ENCODE measurements at places on chromosomes 2 and 18.

DNA sequence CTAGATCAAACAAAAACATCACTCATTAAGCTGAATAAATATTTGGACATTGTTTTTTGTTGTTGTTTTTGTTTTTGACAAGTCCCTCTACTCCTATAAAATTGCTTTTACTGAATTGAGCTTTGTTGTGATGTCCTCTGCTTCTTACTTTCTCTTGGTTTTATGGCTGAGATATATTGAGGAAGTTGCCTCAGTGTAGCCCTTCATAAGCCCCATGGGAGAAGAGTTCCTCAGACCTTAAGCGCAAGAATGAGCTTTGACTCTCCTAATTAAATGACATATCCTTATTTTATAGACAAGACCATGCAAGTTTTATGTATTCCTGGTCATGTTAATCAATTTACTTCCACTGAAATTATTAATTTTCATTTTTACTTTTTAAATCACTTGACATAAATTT is 54.9 kb downstream of the CERKL start:
- DNase-seq: no peak

GRCh38 chr2:38945372-38945771 is 55.7 kb downstream of the ARHGEF33 start:
- no peak for DNase-seq

DNA sequence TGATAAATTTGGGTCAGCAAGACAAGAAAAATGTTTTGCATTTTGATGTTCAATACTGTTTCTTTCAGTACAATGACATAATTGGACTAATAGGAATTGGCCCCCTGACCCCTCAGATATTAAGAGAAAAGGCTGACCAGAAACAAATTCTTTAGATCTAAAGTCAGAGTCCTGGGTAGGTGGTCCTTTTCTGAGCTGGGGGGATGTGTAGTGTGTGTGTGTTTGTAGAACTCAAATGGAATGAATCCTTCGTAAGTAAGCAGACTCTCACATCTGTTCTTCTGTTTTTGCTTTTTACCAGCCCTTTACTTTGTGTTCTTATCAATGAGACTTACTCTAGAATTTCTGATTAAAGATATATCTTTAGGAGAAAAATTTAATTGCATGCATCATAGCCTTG is 327.7 kb downstream of the TGIF1 start:
- DNase-seq: no peak

DNA sequence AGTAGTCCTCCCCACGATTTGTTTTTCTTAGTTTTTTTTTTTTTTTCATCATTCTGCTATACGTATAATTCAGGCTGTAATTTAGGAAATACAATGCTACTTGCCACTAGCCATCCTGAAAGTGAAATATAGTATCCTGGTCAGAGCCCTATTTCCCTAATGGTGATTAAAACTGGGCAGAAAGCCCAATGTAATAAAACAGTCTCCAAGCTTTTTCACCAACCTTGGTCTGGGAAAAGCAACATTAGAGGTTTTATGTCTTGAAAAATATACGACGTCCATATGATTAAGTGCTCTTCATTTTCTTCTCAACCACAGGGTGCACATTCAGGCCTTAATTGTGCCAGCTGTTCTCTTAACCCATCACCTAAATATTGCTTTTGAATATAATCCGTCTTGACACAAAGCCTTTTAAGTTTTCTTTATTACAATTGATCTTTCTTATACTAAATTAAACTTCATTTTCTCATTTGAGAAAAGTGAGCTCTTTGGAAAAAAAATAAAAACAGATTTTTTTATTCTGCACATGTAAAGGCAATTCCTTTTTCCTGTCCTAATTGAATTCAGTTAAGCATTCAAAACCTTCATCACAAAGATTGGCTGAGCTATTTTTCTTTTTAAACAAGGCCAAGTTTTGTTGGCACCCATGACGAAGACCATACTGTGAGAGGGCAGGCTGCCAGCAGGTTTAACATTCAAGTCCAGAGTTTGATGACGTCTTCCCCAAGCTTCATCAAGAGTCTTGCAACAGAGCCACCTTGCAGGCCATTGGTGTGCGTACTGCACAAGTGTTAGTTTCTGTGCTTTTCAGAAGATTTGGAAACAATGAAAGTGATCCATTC is 52.7 kb downstream of the MAP2 start:
- no peak for DNase-seq

GRCh38 chr2:203033395-203033794 is 18.7 kb downstream of the NBEAL1 start:
- DNase-seq: no peak

GRCh38 chr18:43159086-43159770 is 43.7 kb upstream of the RIT2 start:
- DNase-seq: no peak

DNA sequence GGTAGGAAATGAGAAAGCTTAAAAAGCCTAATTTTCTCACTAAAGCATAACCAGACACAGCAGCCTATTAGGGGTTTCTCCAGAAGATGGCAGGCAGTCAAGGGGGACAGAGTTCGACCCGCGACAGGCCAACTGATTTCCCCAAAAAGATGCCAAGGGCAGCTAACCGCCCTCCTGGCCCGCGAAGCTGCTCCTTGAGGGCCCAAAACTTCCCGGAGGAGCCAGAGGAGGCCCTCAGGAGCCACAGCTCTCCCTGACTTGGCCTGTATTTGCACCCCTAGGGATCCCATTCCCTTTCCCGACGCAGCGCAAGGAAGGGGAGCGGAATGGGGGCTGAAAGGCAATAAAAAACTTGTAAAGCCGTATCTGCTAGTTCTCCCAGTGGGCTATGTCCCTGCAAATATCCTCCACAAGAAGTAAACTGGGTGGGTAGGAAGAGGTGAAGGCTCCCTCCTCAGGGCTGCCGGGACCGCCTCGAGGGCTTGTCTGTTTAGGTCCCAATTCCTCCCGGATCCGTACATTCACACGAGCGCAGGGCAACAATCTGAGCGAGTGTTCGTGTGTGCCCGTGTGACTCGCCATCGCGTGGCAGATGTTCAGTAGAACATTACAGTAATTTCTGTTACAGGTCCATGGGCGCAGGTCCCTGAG is 756 bp upstream of the NAGK start:
- no peak for DNase-seq

DNA sequence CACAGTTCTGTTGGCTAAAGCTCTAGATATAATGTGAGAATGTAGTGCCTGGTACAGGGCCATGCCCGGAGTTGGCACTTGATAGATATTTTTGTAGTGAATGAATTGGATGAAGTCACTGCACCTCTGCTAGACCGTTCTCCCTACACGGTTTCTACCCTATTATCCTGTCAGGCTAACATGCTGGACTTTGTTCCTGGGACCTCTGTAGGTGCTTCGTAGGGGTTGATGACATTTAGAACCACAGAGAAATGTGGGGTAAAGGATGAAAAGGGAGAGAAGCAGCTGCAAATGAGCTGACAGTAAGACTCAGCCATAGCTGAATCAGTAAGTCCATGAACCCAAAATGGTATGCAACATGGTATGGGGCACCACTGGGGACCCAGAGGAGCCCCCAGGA is 4.1 kb upstream of the FBLN7 start:
- no peak for DNase-seq

DNA sequence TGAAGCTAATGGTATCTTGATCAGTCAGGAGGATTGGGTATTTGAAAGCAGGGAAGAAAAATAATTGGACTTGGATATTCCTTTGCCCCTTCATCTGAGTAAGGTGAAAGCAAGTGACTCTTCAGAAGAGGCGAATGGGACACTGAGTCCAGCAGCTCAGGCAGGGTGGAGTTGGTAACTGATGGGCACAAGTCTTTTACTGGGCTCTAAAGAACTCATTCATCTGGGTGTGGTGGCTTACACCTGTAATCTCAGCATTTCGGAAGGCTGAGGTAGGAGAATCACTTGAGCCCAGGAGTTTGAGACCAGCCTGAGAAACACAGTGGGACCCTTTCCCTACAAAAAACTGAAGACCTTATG is 11.2 kb downstream of the CFLAR start:
- no peak for DNase-seq

GRCh38 chr18:38023871-38024270 is 458.3 kb upstream of the CELF4 start:
- no peak for DNase-seq

DNA sequence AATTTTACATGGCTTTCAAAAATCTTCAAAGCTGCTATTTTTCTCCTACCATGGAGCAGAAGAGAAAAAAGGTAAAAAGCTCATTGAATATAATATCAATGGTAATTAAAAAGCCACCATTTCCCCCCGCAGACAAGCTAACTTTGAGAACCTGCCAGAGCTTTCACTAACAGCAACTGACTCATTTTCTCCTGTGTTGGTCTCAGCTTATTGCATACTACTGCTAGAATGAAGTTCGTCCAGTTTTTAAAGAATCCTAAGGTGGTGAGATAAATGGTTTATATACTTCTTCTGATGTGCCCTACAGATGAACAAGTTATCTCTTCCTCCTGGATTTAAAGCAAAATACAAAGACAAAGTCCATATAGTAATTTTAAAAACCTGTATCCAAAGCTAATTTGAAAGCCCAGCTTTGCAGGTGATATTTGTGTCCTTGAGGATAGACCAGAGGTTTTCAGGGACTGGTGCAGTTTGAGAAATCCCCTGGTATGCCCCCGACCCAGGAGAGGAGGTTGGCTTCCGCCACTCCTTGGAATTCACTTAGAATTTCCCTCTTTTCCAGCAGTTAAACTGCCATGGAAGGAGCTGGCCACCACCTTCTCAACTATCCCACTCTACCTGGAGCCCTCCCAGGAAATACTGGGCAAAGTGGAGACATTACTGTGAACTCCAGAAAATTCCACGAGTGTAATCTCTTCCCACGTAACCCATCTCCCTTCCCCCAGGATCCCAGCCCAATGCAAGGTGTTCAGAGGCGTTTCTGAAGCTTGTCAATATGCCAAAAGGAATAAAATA is 17.5 kb downstream of the YPEL5 start:
- DNase-seq: no peak

GRCh38 chr2:34012715-34013302 is 413.7 kb upstream of the FAM98A start:
- DNase-seq: no peak

DNA sequence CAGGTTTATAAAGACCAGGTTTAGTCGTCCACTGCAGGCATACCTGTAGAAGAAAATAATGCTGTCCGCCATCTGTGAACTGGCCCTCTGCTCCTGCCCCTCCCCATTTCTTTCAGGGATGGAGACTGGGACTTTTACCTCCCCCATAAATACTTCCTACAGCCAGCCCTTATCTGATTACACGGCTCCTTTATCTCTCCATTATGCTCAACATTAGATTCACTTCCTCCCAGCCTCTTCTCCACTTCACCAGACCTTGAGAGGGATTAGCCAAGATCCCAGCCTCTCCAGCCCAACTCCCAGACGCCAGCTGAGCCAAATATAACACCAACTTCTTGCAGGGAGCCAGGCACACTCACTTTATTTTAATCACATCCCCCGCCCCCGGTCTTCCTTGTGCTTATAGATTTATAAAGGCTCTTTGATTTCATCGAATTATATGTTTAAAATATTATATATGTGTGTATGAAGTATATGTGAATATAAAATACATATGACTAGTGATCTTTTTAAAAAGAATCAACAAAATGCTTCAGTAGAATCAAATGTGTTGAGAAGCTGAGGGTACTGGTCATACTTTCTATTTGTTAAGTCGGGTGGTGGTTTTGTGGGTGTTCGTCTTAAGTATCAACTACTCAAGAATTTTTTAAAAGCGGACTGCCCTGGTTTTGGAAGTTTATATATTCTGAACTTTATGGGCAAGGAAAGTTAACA is 81.0 kb downstream of the SPRED2 start:
- no peak for DNase-seq

- DNase-seq: no peak
Observed at GRCh38 chr18:35582899-35583558, 1.5 kb downstream of the GALNT1 start.

DNA sequence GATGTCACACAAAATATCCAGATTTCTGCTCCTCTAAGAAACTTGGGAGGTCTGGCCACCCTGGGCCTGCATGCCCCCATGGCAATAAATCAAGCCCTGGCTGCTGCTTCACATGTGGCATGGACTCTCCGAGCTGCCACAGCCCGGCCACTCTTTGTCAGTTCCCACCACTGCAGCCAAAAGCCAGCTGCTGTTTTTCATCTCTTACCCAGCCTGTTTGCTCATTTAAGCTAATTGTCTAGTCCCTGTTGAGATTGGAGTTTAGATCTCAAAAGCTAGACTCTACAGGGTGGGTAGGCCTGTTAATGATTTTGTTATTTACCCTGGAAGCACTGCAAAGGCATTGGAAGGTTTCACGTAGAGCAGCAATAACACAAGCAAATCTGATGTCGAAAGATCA is 20.9 kb upstream of the ANXA4 start:
- DNase-seq: no peak

- no peak for DNase-seq
Observed at GRCh38 chr2:172082944-172083627, 2.2 kb upstream of the DLX1 start.

DNA sequence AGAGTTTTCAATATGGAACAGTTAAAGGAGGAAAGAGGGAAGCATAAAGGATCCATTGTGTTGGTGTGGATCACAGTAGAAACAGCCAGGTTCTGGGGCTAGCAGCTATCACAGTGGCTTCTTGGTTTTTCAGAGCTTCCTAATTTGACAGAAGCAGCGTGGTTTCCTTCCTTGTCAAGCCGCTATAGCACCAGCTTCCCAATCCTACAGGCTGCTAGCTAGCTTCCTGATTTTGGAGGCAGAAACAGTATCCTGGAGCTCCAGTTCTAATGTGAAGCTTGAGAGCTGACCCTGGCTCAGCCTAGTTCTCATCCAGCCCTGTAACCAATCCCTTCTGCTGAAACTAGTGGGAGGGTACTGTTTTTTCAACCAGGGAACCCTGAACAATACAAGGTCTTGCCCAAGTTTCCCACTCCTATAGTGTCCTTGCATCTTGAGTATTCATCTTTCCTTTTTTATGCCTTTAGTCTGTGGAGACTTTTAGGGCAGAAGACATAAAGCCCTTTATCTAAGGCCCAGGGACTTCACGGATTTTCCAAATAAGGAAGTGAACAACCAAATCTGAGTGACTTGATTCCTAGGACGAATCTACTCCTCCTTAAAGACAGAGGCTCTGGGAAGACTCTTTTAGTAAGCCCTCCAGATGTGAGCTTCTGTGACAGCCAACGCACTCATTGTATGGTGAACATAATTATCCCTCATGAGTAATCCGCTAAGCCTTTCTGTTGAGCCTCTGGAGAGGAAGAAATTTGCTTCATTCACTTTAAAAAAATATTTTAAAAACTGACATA is 33.8 kb downstream of the CCDC93 start:
- no peak for DNase-seq

- no peak for DNase-seq
Observed at GRCh38 chr2:15306706-15307105, 254.4 kb downstream of the NBAS start.

- no peak for DNase-seq
Observed at GRCh38 chr2:153939124-153939796, 67.5 kb downstream of the GALNT13 start.

GRCh38 chr18:48256848-48257247 is 152.3 kb downstream of the ZBTB7C start:
- DNase-seq: no peak
